Activated CD4-positive, alpha-beta memory T cell treated with anti-CD3 and anti-CD28 coated beads, Interleukin-2, amount 10 ng/mL, durations not matched to agents 7 days and 5 days (primary cell): ENCODE measurements at places on chromosomes 2 and 18.

GRCh38 chr2:223104336-223105132 lies 52.5 kb downstream of the KCNE4 start:
- DNase-seq = no peak

DNA sequence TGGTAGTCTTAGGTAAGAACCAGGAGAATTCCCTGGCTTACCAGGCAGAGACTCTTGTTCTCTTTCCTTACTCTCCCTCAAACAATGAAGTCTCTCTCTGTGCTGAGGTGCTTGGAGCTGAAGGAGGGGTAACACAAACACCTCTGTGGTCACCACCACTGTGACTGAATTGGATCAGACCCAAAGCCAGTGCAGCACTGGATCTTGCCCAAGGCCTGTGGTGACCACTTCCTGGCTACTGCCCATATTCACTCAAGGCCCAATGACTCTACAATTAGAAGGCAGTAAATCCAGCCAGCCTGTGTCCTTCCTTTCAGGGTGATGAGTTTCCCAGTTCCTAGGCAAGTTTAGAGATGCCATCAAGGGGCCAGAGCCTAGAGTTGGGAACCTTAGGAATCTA lies 706.8 kb downstream of the SLC4A3 start:
- DNase-seq = no peak

DNA sequence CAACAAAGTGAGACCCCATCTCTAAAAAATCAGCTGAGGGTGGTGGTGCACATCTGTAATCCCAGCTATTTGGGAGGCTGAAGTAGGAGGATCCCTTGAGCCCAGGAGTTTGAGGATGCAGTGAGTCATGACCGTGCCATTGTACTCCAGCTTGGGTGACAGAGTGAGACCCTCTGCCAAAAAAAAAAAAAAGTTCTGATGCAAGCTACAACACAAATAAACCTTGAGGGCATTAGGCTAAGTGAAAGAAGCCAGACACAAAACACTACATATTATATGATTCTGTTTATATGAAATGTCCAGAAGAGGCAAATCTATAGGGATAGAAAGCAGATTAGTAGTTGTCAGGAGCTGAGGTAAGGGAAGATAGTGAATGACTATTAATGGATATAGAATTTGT lies 13.0 kb downstream of the YWHAQ start:
- no peak for DNase-seq

- DNase-seq = no peak
Measured at GRCh38 chr2:150552041-150552820, 64.8 kb upstream of the RND3 start.

GRCh38 chr2:30686000-30686399 lies 121.2 kb downstream of the CAPN13 start:
- DNase-seq = no peak

GRCh38 chr2:46534589-46534988 lies 55.2 kb downstream of the TMEM247 start:
- DNase-seq = no peak

DNA sequence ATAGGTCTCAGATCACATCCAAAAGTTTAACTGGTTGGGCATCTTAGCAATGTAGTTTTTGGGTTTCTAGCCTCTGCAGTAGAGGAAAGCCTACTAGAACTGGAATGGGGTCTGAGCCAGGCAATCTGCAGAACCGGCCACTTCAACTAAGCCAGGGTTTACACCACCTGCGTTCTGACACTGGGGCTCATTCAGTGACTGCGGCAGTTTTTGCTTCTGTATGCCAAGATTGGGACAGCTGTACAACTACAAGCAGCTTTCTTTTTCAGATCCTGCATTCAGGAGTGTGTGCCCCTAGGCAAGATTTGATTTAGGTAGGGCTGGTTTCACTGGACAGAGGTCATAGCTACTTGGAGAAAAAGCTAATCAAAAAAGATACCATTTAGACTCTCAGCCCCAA lies 43.7 kb upstream of the IGFBP5 start:
- no peak for DNase-seq
